ENCODE measurements at places on chromosomes 3 and 15.

GRCh38 chr15:56325186-56325585 is 40.0 kb upstream of the TEX9 start:
- no peak for DNase-seq

DNA sequence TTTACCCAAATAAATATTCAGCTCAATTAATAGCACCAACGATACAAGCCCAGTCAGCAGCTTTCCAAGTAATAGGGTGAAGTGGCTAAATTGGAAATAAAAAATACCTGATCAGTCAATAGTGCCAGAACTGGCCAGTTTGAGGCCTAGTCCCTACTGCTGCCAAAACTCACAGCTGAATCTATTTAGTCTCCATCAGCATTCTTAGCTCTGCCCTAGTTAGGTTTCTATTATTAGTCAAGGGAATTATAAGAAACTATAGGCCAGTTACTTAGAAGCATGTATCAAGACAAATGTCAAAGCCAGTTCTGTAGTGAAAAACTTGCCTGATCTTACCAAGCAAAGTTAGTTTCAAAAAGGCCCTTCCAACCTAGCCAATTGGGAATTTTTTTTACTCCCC is 146.2 kb upstream of the ZBTB20 start:
- DNase-seq: no peak

GRCh38 chr3:187941135-187941847 is 196.0 kb upstream of the BCL6 start:
- DNase-seq: no peak

DNA sequence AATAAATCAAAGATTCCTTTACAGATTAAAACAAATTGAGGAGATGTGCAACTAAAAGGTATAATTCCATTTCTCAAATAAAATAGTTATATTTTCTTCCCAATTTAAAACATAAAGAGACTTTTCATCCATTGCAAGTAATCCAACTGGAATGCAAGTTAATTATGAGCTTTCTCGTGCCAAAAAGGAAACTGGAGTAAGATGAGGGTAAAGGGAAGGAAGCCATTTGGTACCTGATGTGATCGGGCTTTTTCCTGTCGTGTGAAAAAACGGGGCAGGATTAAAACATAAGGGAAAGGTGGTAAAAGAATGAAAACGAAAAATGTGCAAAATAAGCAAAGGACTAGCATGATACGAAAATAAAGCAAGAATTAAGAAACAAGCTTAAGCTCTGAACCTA is 41.8 kb upstream of the XXYLT1 start:
- DNase-seq: no peak

- no peak for DNase-seq
Measured at GRCh38 chr15:73436613-73437012, 6.4 kb upstream of the REC114 start.

- DNase-seq: no peak
Measured at GRCh38 chr15:58074452-58074851, 8.9 kb upstream of the ALDH1A2 start.
